Neural progenitor cell (in vitro differentiated cells): ENCODE measurements at places on chromosomes 2 and 18.

DNA sequence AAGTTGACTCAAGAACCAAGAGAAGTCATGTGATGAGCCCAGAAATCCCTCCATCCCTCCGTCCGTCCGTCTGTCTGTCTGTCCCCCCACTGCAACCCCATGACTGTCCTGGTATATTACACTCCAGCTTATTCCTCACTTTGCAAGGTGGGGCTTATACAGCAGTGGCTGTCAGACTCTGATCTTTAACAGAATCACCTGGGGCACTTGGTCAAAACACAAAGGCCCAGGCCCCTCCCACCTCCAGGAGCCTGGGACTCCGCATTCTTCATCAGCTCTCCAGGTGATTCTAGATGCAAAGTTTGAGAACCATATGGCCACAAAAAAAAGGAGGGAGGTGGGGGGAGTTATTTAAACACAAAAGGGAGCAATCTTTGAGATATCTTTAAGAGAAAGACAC is 61.4 kb downstream of the MYO5B start:
- no peaks in the 10 kb centered on the region for H3K27me3 ChIP-seq

DNA sequence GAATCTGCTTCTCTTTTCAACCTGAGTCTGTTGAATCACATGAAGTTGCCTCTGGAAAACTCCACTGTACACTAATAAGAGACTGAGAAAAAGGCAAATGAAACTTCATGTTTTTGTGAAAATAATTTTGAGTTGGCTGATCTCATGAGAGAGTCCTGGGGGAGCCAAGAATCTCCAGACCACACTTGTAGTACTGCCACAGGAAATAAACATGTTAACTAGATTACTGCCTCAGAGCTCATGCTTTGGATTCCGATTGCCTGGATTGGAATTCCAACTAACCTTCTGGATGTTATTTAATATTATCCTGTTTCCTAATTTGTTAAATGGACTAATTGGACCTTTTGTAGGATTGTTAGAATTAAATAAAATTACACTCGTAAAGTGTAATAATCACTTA is 25.2 kb downstream of the NUP35 start:
- no peaks in the 10 kb centered on the region for H3K27me3 ChIP-seq
- no peak overlapping the region for H3K4me3 ChIP-seq
- no peak for DNase-seq
- H3K27ac ChIP-seq = peak overlapping the region; percentile 1

DNA sequence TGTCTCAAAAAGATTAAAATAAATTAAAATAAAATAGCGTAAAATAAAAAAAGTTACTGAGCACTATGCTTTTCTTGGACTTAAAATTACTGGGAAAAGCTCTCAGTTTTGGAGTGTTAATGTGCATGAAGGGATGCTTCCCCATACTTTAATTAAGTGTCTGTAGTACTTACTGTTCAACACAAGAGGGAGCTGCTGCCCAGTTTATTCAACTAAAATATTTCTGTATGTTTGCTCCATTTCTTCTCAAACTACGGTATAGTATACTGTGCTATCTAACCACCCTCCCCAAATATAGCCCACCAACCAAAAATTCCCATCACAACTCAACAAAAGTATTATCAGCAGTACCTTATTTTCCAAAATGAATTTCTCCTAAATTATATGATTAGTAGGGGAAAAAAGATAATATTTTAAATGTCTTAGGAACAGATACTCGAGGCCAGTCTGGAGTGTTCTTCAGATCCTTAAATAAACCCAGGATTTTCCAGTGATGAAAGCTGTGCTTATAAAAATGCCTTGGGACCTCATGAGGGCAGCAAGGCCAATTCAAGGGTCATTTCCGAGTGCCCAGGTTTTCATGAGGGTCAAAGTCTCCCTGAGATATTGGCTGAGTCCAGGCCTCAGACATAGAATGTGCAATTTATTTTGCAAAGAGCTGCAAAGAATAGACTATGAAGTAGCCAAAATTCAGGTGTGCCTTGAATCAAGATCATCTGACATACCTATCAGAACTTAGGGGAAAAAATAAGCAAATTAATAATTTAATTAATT is 64.1 kb downstream of the CHRNA1 start:
- H3K27ac ChIP-seq = no peak overlapping the region
- H3K36me3 ChIP-seq = no peaks in the 10 kb centered on the region
- no peak overlapping the region for H3K4me3 ChIP-seq
- no peaks in the 10 kb centered on the region for H3K27me3 ChIP-seq

DNA sequence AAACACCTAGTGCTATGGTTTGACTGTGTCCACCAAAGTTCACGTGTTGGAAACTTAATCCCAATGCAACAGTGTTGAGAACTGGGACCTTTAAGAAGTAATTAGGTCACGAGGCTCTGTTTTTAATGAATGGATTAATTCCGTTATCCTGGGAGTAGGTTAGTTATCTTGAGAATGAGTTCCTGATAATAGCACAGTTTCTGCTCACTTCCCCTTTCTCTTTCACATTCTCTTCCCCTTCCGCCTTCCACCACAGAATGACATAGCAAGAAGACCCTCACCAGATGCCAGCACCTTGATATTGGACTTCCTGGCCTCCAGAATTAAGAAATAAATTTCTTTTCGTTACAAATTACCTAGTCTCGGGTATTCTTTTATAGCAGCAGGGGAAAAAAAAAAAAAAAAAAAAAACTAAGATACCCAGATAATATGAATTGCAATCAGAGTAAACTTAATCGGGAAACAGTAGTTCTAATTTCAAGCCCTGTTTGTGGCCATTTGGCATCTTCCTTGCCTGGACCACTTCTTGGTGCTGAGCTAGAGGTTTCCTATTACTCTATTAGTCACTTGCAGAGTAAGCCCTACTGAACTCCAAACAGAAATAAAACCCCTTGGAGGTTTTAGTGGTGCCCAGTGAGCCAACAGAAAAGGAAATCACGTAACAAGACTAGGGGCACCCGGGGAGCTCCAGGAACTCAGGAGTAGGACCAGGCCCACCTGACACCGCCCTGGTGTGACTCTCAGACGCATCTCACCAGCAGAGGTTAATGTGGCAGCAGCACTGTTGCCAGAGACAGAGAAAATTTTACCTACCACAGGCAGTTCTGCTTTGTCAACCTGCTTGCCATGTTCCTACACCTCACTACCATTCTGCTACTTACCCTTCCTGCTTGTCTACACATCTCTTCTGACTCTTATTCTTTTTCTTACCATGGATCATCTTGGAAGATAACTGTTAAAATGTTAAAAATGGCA is 147.6 kb upstream of the CAB39 start:
- no peaks in the 10 kb centered on the region for H3K36me3 ChIP-seq
- H3K4me1 ChIP-seq = no peaks in the 10 kb centered on the region
- no peak overlapping the region for H3K4me3 ChIP-seq
- H3K27me3 ChIP-seq = no peaks in the 10 kb centered on the region
- no peak overlapping the region for H3K27ac ChIP-seq

DNA sequence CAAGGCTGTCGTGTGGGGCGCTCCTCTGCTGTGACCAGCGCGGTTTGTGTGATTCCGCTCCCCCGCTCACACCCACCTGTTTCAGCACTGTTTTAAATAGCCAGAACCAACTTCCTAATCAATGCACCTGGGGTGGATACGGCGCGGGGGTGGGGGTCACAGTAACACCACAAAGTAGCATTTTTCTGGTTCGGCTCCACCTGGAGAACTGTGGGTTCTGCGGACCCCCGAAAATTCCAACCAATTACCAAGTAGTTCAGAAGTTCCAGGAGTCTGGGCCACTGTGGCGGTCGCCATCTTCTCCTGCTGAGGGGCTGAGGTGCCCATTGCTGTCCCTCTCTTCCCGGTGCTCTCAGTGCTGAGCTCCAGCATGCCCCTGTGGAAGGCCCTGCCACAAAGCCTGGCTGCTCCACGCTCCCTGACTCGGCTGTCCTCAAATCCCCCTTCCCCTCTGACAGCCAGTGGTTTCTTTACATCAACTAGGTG is 79.4 kb downstream of the GFPT1 start:
- no peaks in the 10 kb centered on the region for H3K36me3 ChIP-seq
- H3K27me3 ChIP-seq = peaks cover 39% of the 10 kb centered on the region
- peaks cover 6% of the 10 kb centered on the region for H3K4me1 ChIP-seq
- no peak overlapping the region for H3K27ac ChIP-seq
- DNase-seq = no peak
- peak overlapping the region; percentile 54 for H3K4me3 ChIP-seq

GRCh38 chr2:136065907-136066306 is 52.0 kb downstream of the CXCR4 start:
- no peak overlapping the region for H3K27ac ChIP-seq
- H3K27me3 ChIP-seq = no peaks in the 10 kb centered on the region
- no peak for DNase-seq
- no peaks in the 10 kb centered on the region for H3K36me3 ChIP-seq
